Osteoblast (primary cell): ENCODE measurements at places on chromosomes 4 and X.

DNA sequence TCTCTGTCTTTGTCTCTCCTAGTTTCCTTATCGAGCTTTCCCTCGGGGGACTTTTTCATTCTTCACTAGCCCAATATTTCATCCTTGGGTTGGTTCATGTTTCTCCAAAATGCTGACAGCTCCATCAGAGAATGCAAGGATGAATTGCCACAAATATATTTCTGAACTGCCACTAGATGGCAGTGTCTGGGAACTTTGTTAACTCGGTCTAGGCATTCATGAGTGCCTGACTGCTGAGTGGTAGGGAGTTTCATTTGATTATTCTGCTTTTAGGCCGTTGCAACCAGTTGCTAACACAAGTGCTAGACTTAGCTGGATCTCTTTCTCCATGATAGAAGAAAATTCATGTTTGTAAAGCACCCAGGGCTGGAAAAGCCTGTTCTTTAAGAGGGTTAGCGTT is 73.5 kb upstream of the RAP2C start:
- H3K36me3 ChIP-seq = no peaks in the 10 kb centered on the region
- no peaks in the 10 kb centered on the region for H3K27me3 ChIP-seq
- DNase-seq = peak; percentile 82
- H3K27ac ChIP-seq = no peak overlapping the region
- no peak overlapping the region for H3K4me3 ChIP-seq

DNA sequence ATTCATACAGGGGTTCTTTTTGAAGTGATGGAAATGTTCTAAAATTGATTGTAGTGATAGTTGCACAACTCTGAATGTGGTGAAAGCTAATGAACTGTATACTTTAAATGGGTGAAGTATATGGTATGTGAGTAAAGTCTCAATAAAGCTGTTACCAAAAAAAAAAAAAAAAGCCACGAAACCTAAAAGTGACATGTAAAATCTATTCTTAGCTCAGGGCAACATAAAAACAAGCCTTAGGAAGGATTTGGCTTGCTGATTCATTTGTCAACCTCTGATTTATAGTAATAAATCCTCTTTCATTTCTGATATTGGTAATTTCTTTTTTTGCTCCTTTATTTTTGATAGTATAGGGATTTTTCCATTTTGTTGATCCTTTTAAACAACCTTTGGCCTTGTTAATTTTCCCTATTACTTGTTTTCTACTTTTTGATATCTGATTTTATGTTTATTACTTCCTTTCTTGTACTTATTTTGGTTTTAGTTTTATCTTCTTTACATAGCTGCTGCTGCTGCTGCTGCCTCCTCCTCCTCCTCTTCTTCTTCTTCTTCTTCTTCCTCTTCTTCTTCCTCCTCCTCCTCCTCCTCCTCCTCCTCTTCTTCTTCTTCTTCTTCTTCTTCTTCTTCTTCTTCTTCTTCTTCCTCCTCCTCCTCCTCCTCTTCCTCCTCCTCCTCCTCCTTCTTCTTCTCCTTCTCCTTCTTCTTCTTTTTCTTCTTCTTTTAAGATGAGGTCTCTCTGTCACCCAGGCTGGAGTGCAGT is 79.4 kb downstream of the ADGRG4 start:
- no peaks in the 10 kb centered on the region for H3K4me1 ChIP-seq
- no peak overlapping the region for H3K4me3 ChIP-seq

DNA sequence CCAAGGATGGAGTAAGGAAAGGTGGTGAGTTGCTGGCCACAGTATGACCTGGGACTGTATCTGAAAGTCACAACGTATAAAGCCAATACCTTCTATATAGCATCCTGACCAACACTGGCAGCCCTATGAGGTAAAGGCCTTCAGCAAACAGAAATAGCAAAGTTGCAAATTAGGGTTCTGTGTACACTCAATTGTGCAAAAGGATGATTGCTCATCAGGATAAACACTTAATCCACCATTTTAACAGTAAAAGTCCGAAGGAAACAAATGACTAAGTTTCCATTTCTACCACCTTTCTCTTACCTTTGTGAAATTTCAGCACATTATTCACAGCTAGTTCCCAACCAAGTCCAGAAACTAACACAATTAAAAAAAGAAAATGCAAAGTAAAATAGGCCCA is 1.4 kb upstream of the FNIP2 start:
- no peak for DNase-seq
- H3K36me3 ChIP-seq = no peaks in the 10 kb centered on the region
- H3K4me3 ChIP-seq = no peak overlapping the region

GRCh38 chr4:107825072-107825824 is 516 bp downstream of the SGMS2 start:
- H3K4me3 ChIP-seq = peak overlapping the region; percentile 85
- peak overlapping the region; percentile 88 for H3K27ac ChIP-seq
- no peaks in the 10 kb centered on the region for H3K36me3 ChIP-seq
- H3K27me3 ChIP-seq = no peaks in the 10 kb centered on the region
- H3K4me1 ChIP-seq = peaks cover 14% of the 10 kb centered on the region

- H3K4me1 ChIP-seq = no peaks in the 10 kb centered on the region
- H3K36me3 ChIP-seq = no peaks in the 10 kb centered on the region
- no peak overlapping the region for H3K4me3 ChIP-seq
- H3K27me3 ChIP-seq = peaks cover 2% of the 10 kb centered on the region
These were observed 126.9 kb downstream of the MFAP3L start for GRCh38 chr4:169899295-169899694.
